ENCODE measurements at places on chromosomes 2 and 18. TPM values are rescaled to one million over a fixed set of nuclear protein-coding genes. Genes with fewer than 3 reads are reported as not detected.

The KLHL29 gene
- total RNA-seq, result 8.3 TPM

The ACMSD gene
- not detected for total RNA-seq

The ITPRIPL1 gene
- 2.0 TPM for total RNA-seq

The ACTR3 gene
- total RNA-seq, result 252 TPM

The ANKRD30B gene
- 0.70 TPM for total RNA-seq

The CYRIA gene
- total RNA-seq, result 19.4 TPM

The SPP2 gene
- not detected for total RNA-seq

The RIT2 gene
- not detected for total RNA-seq

The CCDC88A gene
- 45.7 TPM for total RNA-seq

The TDRD15 gene
- not detected for total RNA-seq

The SFTPB gene
- total RNA-seq, result not detected

The RPRD1A gene
- total RNA-seq, result 39.7 TPM

The GNAL gene
- total RNA-seq, result 0.41 TPM

The TCF23 gene
- not detected for total RNA-seq

The B4GALT6 gene
- total RNA-seq, result 10.2 TPM
